ENCODE measurements at places on chromosomes 6 and 20.
A peak's percentile ranks its signal among the peaks of the same experiment; 100 is the strongest.

GRCh38 chr20:57711826-57712225, 2.0 kb upstream of the PMEPA1 start:
- no peak for DNase-seq

DNA sequence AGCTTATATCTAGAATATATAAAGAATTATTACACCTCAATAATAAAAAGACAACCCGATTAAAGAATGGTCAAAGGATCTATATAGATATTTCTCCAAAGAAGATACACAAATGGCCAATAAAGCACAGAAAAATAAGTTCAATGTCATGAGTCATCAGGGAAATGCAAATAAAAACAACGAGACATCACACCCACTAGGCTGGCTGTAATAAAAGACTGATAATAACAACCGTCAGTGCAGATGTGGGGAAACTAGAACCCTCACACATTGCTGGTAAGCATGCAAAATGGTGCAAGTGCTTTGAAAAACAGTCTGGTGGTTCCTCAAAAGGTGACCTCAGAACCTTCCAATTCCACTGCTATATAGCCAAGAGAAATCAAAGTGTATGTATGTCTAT, 33.0 kb downstream of the TBX18 start:
- no peak for DNase-seq

- DNase-seq: peak; percentile 83
These were observed 34.5 kb upstream of the HBS1L start for GRCh38 chr6:135088818-135089809.

DNA sequence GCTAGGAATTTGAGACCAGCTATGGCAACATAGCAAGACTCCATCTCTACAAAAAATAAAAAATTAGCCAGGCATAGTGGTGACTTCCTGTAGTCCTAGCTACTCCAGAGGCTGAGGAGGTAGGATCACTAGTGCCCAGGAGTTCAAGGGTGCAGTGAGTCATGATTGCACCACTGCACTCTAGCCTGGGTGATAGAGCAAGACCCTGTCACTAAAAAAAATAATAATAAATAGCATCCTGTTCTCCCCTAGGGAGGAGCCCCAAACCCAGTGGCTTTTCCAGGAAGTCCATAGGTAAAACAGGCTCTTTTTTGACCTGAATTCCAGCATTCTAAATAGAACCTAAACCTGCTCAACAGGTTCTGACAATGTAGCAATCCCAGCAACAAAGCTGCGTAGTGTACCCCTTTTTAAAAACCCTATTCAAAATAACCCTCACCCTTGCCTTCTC, 192.0 kb downstream of the ALDH8A1 start:
- DNase-seq: no peak

DNA sequence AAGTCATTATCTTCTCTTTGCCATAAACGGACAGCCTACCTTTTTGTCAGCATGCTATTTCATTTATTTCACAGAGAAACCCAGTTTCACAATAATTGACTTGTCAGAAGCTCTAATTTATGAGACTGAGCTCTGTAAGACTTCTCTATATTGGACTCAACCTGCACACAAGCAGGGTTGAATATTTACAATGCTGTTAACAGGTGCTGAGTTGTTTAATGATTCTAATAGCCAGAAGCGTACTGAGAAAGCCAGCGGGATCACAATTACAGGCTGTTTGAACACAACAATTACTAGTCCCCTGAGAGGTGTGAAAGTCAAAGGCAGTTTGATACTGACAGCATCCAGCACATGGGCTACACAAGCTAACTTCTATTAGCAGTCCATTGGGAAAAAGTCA, 128.2 kb upstream of the SIM1 start:
- DNase-seq: no peak

DNA sequence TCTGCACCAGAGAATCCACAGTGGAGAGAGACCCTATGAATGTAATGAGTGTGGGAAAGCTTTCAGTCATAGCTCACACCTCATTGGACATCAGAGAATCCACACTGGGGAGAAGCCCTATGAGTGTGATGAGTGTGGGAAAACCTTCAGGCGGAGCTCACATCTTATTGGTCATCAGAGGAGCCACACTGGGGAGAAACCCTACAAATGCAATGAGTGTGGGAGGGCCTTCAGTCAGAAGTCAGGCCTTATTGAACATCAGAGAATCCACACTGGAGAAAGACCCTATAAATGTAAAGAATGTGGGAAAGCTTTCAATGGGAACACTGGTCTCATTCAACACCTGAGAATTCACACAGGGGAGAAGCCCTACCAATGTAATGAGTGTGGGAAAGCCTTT, 11.9 kb downstream of the ZKSCAN8 start:
- DNase-seq: no peak

DNA sequence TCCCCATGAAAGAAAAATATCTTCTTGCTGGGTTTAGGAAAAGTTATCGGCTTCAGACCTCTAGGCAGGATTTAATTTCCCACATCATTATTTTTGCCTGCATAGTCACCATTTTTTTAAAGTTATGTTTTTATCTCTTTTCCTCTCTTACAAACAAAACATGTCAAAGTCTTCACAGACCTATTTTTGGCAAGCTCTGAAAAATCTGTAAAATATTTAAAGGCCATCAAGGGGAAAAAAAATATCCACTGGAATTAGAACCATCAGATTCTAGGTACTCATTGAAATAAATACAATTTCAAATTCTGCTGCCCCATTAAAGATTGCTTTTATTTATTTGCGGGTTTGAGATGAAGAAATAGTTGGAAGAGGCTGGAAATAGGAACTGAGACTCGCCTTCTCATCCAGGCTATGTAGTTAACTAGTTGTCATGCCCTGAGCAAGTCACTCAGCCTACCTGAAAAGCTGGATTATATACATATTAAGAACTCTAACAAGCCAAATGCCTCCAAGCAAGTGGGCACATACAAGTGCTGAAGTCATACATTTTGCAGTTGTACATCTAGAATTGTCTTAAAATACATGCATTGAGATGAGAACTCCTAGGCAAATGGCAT, 101.7 kb upstream of the SASH1 start:
- DNase-seq: no peak

GRCh38 chr20:44485078-44485829, 9.6 kb downstream of the TTPAL start:
- DNase-seq: no peak

DNA sequence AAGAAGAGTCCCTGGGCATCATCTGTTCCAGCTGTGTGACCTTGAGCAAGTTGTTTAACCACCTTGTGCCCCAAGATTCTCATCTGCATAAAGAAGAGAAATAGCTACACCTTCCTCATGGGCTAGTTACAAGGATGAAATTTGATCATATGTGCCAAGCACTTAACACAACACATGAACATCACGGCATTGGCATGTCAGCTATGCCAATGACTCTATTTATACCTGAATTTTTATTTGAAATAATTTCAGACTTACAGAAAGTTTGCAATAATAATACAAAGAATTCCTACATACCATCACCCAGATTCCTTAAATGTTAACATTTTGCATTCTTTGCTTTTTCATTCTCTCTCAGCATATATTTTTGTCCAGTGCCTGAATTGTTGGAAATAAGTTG, 21.0 kb upstream of the TCF15 start:
- no peak for DNase-seq

DNA sequence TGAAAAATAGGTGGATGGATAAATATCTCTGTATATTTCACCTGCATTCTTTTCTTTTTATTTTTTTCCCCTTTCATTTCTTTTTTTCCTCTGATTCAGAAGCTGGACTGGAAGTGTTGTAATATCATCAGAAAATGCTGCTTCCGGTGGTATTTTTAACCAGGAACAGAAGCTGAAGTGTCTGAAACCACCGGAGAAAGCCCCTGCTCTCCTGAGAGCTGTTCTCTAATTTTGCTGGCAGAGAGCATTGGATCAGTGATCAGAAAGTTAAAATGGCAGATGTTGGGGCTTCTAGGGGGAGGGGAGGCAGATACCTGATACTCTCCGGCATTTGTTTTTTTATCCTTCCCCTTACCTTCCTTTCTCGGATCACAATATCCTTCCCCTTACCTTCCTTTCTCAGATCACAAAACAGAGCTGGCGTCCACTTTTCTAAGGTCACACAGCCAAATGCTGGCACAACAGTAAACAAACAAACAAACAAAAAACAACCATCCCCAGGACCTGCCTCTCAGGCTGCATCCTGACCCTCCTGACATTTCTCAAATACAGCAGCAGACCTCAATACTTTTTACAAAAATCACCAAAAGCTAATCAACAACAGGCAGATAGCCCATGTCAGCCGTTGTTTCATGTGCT, 143.2 kb upstream of the ZNF217 start:
- peak; percentile 68 for DNase-seq

- no peak for DNase-seq
These were observed 12.3 kb downstream of the OR2H2 start for GRCh38 chr6:29597184-29597583.
